Naive B cell (primary cell): ENCODE measurements at places on chromosomes 3 and 15. TPM values are rescaled to one million over a fixed set of nuclear protein-coding genes. Genes with fewer than 3 reads are reported as not detected.
A peak's percentile ranks its signal among the peaks of the same experiment; 100 is the strongest.

DNA sequence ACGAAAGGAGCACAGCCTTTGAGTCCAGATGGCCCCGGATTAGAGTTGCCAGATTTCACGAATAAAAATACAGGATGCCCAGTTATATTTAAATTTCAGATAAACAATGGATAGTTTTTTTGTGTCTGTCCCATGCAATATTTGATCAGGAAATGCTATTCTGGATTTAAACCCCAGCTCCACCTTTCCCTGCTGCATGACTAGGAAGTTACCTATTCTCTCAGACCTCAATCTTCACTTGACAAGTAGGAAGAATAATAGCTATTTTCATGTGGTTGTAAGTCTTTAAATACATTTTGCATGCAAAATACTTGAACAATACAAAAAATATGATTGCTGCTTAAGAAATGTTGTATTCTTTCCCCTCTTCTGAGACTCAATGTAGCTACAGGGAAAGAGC lies 125.3 kb upstream of the P2RY1 start:
- no peaks in the 10 kb centered on the region for H3K4me1 ChIP-seq
- no peak overlapping the region for H3K4me3 ChIP-seq
- H3K36me3 ChIP-seq = no peaks in the 10 kb centered on the region
- DNase-seq = no peak
- H3K27ac ChIP-seq = no peak overlapping the region

DNA sequence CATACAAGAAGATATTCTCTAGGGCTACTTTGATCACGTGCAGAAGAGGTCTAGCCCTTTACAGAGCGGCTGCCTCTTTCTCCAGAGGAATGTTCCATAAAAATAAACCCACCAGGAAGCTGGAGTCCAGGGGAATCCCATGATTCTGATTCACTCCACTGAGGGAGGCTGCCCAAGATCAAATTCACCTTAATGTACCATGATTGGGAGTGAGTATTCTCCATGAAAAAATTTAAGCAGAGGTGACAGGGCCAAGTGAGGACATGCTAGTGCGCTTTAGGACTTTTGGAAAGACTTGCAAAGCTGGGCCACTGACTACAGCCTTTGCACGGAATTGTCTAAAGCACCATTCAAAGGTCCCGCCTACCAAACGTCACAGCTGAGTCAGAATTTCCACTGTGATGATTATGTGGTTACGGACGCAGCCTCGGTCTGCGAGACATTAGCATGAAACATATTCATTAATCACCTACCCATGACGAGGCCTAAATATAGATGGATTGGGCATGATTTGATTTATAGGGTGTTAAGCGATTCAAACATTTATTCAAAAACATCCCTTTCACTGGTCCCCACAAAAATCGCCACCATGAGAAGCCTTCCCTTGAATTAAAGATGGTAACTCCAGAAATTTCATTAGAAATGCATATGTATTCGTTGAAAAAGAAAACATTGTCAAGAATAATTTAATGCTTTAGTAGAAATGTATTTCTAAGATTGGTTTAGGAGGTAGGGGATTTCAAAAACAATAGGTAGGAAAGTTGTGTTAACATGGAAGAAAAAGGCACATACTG lies 152.6 kb downstream of the GREM1 start:
- H3K4me3 ChIP-seq = no peak overlapping the region
- H3K27me3 ChIP-seq = peaks cover 10% of the 10 kb centered on the region
- H3K4me1 ChIP-seq = no peaks in the 10 kb centered on the region
- no peak overlapping the region for H3K27ac ChIP-seq
- no peaks in the 10 kb centered on the region for H3K36me3 ChIP-seq
- no peak for DNase-seq

DNA sequence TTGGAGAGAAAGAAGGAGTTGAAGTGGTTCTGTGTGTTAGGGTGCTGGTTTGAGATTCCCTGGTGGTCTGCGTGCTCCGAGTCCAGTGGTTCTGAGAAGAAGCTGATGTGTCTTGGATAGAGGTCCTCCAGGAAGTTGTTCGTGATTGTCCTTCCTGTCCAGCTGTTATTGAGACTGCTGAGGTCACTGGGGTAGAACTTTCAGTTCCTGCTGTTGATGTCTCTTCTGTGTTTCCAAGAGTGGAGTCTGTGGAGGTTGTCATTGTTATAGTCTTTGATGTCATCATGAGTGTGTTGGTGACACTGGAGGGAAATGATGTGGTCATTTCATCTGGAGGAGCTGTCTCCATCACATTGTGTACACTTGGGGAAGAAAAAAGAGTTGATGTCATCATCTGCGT lies 20.8 kb downstream of the MUC4 start:
- H3K4me3 ChIP-seq = peak overlapping the region; percentile 16
- H3K4me1 ChIP-seq = peaks cover 33% of the 10 kb centered on the region
- H3K27ac ChIP-seq = peak overlapping the region; percentile 85
- peak; percentile 48 for DNase-seq
- peaks cover 22% of the 10 kb centered on the region for H3K27me3 ChIP-seq
- H3K36me3 ChIP-seq = peaks cover 5% of the 10 kb centered on the region

- H3K4me1 ChIP-seq = peaks cover 3% of the 10 kb centered on the region
- H3K36me3 ChIP-seq = no peaks in the 10 kb centered on the region
- DNase-seq = no peak
- H3K4me3 ChIP-seq = no peak overlapping the region
- no peak overlapping the region for H3K27ac ChIP-seq
Observed at GRCh38 chr3:76378789-76379188, 593.4 kb upstream of the ZNF717 start.

DNA sequence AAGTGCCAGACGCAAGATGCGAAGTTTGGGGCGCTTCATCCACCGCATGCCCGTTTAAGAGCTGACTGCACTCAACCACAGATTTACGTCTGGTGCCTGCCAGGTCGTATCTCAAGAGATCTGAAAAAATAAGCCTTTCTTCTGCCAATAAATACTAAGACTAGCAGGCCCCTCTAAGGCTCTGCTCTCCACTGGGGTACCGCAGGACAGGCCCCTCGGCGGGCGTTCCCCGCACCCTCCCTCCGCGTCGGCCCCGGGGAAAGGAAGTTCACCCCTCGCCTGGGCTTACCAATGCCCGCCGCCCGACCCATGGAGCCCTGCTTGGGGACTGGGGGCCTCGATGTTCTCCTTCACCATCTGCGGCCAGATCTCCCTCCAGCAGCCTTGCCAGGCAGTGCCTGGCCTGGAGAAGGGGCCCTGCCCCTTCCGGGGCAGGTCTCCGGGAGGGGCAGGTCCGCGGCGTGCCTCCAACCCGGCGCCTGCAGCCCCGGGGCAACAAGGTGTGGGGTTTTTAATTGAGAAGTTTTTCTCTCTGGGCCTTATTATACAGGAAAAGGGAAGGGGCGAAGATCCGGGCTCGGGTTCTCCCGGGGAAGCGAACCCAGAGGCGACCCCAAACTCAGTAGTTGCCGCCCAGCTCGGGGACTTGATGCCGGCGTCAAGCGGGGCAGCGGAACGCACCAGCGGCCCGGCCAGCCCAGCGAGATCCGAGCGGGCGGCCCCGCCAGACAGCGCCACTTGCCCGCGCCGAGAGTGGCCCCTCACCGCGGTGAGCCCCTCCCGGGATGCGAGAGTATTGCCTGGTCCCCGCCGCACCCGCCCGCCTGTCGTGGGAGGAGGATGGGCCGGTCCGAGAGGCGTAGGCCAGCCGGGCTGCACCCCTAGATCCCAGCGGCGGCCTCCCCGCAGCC lies 735 bp downstream of the GOLGA8B start:
- H3K4me3 ChIP-seq = peak overlapping the region; percentile 91
- H3K27me3 ChIP-seq = peaks cover 9% of the 10 kb centered on the region
- H3K4me1 ChIP-seq = peaks cover 15% of the 10 kb centered on the region
- no peaks in the 10 kb centered on the region for H3K36me3 ChIP-seq
- H3K27ac ChIP-seq = peak overlapping the region; percentile 79

DNA sequence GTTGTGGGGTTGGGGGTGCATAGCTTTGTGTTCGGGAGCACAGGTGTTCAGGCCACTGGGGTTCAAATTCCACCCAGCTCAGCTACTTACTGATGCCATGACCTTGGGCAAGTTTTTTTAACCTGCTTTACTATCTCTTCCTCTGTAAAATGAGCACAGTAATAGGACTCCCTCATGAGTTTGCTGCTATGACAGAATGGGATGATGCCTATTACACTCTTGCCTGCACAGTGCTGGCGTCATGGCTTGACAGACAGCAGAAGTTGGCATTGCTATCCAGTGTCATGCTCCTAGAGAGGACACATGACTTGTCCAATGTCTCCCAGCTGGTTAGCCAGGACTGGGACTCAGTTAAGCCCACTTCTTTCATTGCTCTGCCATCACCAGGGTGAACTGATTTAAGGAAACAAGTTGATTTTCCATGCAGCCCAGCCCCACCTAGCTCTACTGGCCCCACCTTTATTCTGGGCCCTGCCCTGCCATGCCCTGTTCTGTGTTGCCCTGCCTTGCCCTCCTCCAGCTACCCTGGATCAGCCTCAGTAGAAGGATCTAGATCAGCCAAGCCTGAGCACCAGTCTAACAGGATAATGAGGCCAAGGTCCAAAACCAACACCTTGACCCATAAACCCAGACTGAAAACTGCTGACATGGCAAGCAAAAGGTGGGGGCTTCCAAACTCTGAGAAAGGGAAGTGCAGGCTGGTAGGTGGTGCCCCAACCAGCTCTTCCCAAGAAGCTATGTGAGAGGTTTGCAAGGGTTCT lies 155.8 kb upstream of the ATP11B start:
- H3K4me1 ChIP-seq = no peaks in the 10 kb centered on the region
- H3K27me3 ChIP-seq = peaks cover 31% of the 10 kb centered on the region
- no peak for DNase-seq

GRCh38 chr3:184234224-184234623 lies 4.8 kb downstream of the VWA5B2 start:
- peaks cover 12% of the 10 kb centered on the region for H3K36me3 ChIP-seq
- DNase-seq = no peak
- H3K27me3 ChIP-seq = peaks cover 32% of the 10 kb centered on the region
- H3K4me1 ChIP-seq = peaks cover 9% of the 10 kb centered on the region
- H3K27ac ChIP-seq = no peak overlapping the region

DNA sequence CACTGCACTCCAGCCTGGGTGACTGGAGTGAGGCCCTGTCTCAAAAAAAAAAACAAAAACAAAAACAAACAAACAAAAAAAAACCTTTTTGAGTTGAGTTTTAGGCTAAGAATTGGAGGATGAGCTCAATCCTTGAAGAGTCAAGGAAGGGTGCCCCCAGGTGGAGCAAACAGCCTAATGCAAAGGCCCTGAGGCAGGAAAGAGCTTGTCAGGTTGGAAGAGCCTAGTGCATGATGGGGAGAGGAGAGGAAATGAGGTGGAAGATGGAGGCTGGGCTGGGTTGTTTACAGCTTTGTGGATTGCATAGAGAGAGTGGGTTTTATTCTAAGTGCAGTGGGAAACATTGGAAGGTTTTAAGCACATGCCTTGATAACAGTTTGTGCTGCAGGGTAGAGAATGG lies 2.1 kb upstream of the SNX22 start:
- no peaks in the 10 kb centered on the region for H3K36me3 ChIP-seq
- H3K27ac ChIP-seq = peak overlapping the region; percentile 62
- no peaks in the 10 kb centered on the region for H3K27me3 ChIP-seq
- peak overlapping the region; percentile 16 for H3K4me3 ChIP-seq

- no peaks in the 10 kb centered on the region for H3K27me3 ChIP-seq
- no peaks in the 10 kb centered on the region for H3K36me3 ChIP-seq
- H3K27ac ChIP-seq = peak overlapping the region; percentile 94
- DNase-seq = no peak
- peak overlapping the region; percentile 83 for H3K4me3 ChIP-seq
- H3K4me1 ChIP-seq = peaks cover 26% of the 10 kb centered on the region
Observed at GRCh38 chr3:51539291-51539941, 897 bp downstream of the RAD54L2 start.

DNA sequence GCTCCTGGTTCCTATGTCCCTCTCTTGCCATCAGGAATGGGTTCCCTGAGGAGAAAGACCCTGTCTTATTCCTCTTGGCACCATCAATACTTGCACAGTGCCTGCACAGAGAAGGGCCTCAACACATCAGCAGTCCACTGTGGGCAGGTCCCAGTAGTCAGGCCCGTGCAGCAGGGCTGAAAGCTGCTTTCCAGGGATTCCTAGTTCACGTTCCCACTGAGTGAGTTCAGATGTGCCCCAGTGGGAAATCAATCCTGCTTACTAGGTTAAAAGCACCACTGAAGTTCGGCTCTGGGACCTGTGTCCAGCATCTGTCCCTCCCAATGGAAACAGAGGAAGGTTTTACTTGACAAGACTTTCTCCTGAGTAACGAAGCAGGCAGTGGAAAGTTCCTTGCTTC lies 15.7 kb downstream of the RAB43 start:
- H3K36me3 ChIP-seq = peaks cover 9% of the 10 kb centered on the region
- no peak overlapping the region for H3K4me3 ChIP-seq
- no peak overlapping the region for H3K27ac ChIP-seq
- no peak for DNase-seq
- H3K27me3 ChIP-seq = no peaks in the 10 kb centered on the region
- peaks cover 21% of the 10 kb centered on the region for H3K4me1 ChIP-seq

DNA sequence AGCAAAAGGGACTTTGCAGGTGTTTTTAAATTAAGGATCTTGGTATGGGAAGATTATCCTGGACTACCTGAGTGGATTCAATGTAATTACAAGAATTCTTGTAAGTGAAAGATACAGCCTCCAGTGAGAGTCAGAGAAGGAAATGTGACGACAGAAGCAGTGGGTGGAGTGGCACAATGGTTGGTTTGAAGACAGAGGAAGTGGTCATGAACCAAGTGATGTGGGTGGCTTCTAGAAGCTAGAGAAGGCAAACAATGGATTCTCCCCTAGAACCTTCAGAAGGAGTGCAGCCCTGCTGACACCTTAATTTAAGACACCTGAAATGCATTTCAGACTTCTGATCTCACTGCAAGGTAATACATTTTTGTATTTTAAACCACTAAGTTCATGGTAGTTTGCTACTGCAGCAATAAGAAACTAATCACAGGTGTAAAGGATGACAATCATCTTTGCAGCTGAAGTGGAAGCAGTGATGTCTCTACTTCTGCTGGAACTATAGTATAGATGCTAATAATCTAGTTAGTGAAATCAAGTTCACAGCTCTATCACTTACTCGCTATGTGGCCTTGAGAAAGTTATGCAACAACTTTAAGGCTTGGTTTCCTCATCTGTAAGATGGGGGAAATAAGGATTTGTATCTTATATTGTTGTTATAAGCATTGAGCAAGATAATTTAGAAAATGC lies 403.4 kb upstream of the SUCLG2 start:
- no peak overlapping the region for H3K27ac ChIP-seq
- H3K36me3 ChIP-seq = no peaks in the 10 kb centered on the region
- no peak for DNase-seq
- H3K4me1 ChIP-seq = no peaks in the 10 kb centered on the region
- peaks cover 20% of the 10 kb centered on the region for H3K27me3 ChIP-seq
- H3K4me3 ChIP-seq = no peak overlapping the region

- H3K27me3 ChIP-seq = no peaks in the 10 kb centered on the region
- DNase-seq = no peak
- H3K27ac ChIP-seq = no peak overlapping the region
- H3K4me1 ChIP-seq = peaks cover 15% of the 10 kb centered on the region
- no peak overlapping the region for H3K4me3 ChIP-seq
Observed at GRCh38 chr3:178003756-178004155, 532.5 kb upstream of the KCNMB2 start.

- no peaks in the 10 kb centered on the region for H3K27me3 ChIP-seq
- H3K4me1 ChIP-seq = peaks cover 9% of the 10 kb centered on the region
- DNase-seq = no peak
- no peak overlapping the region for H3K27ac ChIP-seq
- peaks cover 30% of the 10 kb centered on the region for H3K36me3 ChIP-seq
Observed at GRCh38 chr3:184193991-184194539, 8.1 kb downstream of the ABCF3 start.

TMOD2 gene
- 1.4 TPM for polyA plus RNA-seq

SELENOK gene
- polyA plus RNA-seq = 104 TPM

LRCH3 gene
- 15.0 TPM for polyA plus RNA-seq

ZNF660 gene
- polyA plus RNA-seq = 1.5 TPM

SI gene
- not detected for polyA plus RNA-seq

XIRP1 gene
- not detected for polyA plus RNA-seq

ATP13A5 gene
- not detected for polyA plus RNA-seq

TRA2B gene
- polyA plus RNA-seq = 317 TPM

LOXL1 gene
- 0.19 TPM for polyA plus RNA-seq

NRG4 gene
- not detected for polyA plus RNA-seq
